CD4-positive, alpha-beta T cell (primary cell): ENCODE measurements at places on chromosomes 3 and 15. TPM values are rescaled to one million over a fixed set of nuclear protein-coding genes. Genes with fewer than 3 reads are reported as not detected.

- no peak for DNase-seq
Observed at GRCh38 chr3:177106184-177106583, 91.1 kb downstream of the TBL1XR1 start.

DNA sequence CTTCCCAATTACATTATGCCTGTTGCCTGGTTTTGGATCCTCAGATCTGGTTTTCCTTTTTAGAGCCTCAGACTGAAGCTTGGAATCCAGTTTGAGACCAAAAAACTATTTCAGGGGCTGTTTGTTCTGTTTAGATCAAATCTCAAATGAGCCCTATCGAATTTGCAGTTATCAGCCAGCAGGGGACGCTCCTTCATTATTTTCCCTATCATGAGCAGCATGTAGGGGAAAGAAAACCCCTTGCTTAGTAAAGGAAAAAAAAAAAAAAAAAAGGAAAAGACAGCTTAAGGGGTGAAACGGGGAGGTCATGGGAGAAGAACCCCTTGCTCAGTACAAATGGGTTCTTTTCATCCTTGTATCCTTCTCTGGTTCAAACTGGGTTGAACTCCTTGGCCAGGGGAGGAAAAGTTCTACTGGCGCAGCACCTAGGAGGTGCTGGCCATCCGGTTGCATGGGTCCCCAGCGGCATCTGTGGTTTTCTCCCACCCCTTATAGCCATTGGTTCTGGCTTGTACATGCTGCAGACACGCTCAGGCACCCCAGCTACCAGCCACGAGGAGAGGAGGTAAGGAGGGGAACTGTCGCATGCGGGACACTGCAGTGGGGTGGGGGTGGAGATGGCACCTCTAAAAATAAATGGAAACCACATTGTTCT is 1375.1 kb upstream of the ALCAM start:
- DNase-seq = no peak

GRCh38 chr3:188900421-188900951 is 271.3 kb upstream of the TPRG1 start:
- DNase-seq = no peak

- DNase-seq = no peak
Observed at GRCh38 chr3:135784557-135784956, 181.0 kb upstream of the PPP2R3A start.

- no peak for DNase-seq
Observed at GRCh38 chr3:127375151-127375930, 87.5 kb upstream of the PRR20G start.

DNA sequence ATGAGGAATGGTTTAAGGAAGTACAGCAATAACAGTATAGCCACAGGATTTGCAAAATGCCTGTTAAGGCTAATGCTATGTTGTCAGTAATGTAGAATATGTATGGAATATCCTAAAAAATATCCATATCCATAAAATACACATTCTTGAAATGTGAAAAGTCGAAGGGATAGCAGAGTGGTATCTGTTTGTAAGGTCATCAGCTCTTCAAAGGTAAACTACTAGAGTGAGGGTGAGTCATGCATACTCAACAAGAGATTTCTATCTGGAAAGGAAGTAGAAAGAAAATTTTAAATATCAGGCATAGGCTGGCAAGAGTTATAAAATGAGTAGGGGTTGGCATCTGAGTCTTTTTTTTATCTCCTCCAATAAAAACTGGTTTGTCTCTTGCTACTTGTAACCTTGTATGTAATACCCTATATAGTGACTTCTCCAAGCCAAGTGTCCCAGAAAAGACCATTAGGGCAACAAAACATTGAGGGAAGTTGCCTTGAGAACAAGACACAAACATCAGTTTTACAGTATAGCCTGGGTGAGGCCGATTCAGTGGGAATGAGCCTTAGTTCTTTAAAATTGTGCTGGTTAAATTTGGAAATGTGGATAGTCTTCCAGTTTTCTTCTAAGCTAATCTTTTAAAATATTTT is 103.1 kb downstream of the SPATA16 start:
- no peak for DNase-seq

DNA sequence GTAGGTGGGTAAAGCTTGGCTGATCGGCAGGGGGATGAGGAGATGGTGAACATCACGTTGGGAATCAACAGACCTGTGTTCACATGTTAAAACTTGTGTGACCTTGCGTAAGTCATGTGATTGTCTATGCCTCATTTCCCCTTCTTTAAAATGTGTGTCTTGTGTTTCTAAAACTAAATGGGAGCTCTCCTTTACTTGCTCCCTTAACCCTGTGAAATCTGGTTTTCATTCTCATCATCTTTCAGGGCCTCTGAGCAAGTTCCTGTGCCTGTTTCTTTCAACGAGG is 29.7 kb upstream of the IREB2 start:
- DNase-seq = no peak

- DNase-seq = no peak
Observed at GRCh38 chr15:82536409-82537350, 3.6 kb downstream of the RPS17 start.

DNA sequence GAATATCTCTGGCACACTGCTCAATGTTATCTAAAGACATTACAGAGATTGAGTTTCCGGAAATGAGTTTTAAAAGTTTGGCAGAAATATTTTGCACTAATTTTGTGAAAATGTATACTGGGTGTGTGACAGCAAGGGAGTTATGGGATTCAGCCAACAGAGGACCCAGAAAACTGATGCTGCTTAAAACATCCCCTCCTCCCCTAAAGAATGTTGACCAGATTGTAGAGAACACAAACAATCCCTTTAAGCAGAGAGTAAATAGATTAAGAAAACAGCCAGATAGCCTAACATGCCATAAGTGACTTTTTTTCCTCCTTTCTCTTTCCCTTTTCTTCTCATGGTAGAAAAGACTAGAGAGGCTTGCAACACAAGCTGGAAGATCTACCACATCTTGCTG is 928.0 kb upstream of the ALCAM start:
- no peak for DNase-seq

DNA sequence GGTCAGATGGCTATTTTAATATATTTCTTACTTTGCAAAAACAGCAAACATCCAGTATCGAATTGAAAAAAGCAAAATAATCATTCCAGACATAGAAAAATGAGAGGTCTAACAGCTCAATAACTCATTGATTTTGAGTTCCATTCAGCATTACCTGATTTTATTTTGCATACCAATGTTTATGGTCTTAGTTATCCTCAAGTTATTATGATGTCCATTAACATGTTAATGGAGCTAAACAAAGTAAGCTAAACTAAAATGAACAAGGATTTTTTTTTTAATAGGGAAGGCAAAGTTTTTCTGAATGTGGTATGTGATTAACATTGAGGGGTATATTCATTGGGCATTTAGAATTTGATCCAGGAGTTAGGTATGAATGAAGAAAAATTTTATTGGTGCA is 13.1 kb downstream of the MYH15 start:
- DNase-seq = no peak

DNA sequence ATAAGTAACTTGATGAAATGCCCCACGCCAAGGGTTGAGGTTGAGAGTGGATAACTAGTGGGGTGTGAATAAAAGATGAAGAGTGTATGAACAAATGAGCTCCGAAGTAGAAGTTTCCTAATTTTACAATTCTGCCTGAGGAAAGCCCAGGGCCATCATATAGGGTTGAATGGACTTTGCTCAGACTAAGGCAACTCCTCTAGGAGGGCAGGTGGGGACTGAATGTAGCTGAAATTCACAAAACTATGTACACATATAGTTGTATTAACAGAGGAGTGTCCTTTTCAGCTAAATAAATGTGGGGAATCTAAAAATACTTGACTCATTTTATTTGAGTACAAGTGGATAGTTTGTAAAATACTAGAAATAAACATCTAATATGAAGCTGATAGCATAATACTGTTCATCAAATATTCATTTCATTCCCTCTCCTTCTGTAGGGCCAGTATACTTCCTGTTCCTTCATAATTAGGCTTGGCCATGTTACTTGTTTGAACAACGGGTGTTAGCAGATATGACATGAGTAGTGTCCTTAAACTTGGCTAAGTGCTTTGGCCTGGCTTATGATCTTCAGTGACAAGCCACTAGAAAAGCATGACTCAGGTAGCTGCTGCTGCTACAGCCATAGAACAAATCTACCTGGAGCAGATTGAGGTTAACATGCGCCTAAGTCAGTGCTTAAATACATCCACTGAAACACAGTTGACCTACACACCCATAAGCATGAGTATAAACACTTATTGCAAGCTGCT is 26.5 kb downstream of the PLSCR1 start:
- DNase-seq = no peak

DNA sequence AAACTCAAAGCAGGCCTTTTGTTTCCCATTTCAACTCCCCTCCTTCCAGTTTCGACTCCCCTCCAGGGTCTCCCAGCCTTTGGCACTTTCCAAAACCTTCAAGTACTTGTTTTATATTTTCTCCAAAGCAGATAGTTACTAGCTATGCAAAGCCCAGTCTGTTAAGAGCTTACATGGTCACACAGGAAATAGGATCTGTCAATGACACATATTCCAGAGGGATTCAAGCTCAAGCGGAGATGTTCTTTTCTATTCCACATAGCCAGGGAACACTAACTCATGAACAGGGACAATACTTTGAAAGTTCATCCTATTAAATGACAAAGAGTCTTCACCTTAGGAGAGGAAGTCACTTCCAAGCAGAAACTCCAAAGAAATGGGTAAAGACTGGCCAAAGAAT is 18.6 kb downstream of the SUCLG2 start:
- no peak for DNase-seq

- DNase-seq = no peak
Observed at GRCh38 chr15:61633951-61634350, 404.8 kb upstream of the RORA start.

DNA sequence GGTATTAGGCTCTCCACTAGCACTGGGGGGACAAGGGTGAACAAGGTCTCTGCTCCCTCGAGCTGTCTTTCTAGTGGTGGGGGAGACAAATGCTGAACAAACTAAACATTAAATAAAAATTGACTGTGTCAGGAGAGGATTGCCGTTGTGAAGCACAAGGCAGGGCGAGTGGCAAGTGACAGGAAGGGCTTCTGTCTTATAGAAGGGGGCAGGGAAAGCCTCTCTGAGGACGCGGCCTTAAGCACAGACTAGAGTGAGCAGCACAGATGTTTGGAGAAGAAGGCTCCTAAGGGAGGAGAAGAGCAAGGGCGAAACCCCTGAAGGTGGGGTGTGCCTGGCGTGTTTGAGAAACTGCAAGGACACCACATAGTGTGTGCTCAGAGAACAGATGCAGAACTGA is 50.9 kb upstream of the ATP2B2 start:
- no peak for DNase-seq

DNA sequence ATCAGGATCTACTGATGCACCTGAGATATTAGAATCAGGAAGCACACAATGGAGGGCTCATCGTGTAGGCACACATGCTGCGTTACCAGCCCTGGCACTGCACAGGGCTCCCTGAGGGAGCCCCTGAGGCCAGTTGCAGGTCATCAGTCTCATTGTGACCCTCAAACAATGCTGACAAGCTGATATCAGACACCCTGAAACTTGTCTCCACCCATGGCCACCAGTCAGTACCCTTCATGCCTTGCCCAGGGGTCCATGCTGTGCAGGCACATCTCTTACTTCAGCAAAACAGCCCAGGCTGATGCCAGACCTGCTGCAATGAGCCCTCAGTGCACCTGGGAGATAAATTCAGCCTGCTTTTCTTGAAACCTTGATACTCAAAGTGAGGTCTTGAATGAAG is 59.5 kb upstream of the SLC6A11 start:
- DNase-seq = no peak

GRCh38 chr3:150419076-150419868 is 11.2 kb downstream of the TSC22D2 start:
- DNase-seq = no peak

DNA sequence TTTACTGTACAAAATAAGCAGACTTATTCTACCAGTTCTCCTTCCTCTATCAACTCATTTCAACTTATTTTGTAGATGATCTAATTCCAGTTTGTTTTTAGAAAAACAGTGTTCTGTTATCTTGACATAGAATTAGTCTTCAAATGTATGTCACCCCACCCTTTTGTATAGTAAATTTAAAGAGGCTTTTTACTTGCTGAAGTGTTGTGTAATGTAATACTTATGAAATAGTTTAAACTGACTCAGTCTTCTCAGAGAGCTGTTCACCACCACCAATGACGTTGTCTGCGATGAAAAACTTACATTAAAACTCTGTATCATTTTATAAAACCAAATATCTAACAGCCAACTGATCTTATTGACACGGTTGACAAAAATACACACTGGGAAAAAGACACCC is 82.9 kb downstream of the RAP2B start:
- DNase-seq = no peak

DNA sequence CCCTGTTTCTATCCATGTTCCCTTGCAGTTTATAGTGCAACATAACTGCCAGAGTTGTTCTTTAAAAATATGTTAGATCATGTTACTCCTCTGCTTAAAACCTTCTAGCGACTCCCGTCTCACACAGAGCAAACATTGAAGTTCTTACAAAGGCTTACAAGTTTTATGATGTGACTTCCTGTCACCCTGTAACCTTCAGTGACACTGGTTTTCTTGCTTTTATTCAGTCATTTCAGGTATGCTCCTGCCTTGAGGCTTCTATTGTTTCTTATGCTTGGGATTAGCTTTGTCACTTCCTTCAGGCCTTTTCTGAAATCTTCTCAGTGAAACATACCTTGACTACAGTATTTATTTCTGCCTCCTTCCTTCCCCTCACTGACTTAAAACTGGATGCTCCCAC is 252.1 kb downstream of the DOCK3 start:
- no peak for DNase-seq

GRCh38 chr3:38684546-38684945 is 35.1 kb upstream of the SCN5A start:
- no peak for DNase-seq

- DNase-seq = no peak
Observed at GRCh38 chr3:123123716-123124616, 57.1 kb downstream of the PDIA5 start.

DNA sequence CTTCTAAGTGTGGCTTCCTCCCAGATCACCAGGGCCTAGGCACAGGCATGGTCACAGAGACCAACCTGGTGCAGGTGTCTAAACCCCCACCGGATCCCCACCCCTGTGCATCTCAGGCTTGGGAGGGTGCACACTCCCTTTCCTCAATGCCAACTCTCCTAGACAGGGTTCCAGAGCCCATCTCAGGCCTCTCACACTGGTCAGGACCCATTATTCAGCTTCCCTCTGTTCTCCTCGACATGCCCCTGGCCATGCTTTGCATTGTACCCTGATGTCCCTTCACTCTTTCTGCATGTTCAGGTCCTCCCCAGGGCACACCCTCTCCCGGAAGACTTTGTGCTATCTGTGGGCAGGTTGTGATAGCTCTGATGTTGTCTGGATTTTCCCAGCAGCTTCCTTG is 23.5 kb downstream of the FGD5 start:
- no peak for DNase-seq

DNA sequence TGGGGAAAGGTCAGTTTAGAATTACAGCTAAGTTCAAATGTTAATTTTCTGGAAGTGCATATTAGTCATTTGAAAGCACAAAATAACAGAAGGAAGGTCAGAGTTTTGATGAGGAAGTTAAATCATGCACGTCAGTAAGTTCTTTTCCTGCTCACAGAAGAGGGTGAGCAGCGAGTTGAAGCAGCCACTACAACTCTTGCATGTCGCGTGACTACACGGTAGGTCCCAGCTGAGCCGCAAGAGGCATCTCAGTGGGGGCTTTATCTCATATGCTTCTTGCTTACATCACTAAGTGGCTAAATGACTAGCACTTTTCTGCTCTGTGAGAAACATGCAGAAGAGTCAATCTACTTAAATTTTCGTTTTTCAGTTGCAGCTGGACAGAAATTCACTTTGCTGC is 21.3 kb upstream of the SEC62 start:
- no peak for DNase-seq

Gene GPR27
- 1.1 TPM for total RNA-seq

Gene SPTBN5
- 2.2 TPM for total RNA-seq

Gene GOLGA8B
- 244 TPM for total RNA-seq

Gene GPD1L
- 16.0 TPM for total RNA-seq

Gene MITF
- not detected for total RNA-seq

Gene ST6GAL1
- 29.1 TPM for total RNA-seq

Gene VGLL3
- total RNA-seq = not detected

Gene CEP19
- total RNA-seq = 0.36 TPM

Gene CDV3
- total RNA-seq = 228 TPM
